ENCODE measurements at places on chromosomes 16 and 17. TPM values are rescaled to one million over a fixed set of nuclear protein-coding genes. Genes with fewer than 3 reads are reported as not detected.

GRCh38 chr16:88533381-88533917, 36.8 kb upstream of the ZC3H18 start:
- H3K27ac ChIP-seq: peak overlapping the region; percentile 15
- H3K27me3 ChIP-seq: peaks cover 4% of the 10 kb centered on the region
- H3K4me1 ChIP-seq: peaks cover 46% of the 10 kb centered on the region
- DNase-seq: peak; percentile 95
- H3K4me3 ChIP-seq: peak overlapping the region; percentile 43

DNA sequence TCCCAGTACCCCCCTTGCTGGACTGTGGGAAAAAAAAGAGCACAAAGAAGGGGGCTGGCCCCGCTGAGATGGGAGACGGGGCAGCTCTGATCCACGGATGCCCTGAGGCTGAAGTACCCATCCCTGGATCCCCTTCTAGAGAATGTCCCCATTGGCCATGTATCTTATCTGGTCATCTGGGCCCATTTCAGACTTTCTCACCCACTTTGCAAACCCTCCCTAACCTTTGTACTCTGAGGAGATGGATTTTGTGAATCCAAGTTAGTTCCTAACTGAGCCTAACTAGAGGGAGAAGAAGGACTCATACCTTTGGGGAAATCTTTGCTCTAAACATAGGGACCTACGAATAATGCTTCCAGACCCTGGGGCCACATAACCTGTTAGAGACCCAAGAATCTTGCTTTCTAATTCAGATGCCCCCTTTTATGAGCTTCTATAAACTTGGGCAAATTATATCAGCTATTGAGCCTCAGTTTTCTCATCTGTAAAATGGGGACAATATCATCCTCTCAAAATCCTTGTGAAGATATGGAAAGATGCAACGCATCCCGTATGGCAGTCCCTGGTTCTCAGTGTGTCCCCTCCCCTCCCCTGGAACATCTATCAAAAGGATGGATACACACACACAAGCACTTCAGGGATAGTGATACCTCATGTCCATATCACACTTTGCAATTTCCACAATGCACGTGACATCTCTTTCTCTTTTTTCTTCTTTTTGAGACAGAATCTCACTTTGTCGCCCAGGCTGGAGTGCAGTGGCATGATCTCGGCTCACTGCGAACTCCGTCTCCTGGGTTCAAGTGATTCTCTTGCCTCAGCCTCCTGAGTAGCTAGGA, 16.8 kb upstream of the FZD2 start:
- peaks cover 49% of the 10 kb centered on the region for H3K4me1 ChIP-seq
- H3K27ac ChIP-seq: no peak overlapping the region
- no peaks in the 10 kb centered on the region for H3K27me3 ChIP-seq
- no peak for DNase-seq
- H3K36me3 ChIP-seq: no peaks in the 10 kb centered on the region
- H3K4me3 ChIP-seq: no peak overlapping the region

- no peak overlapping the region for H3K27ac ChIP-seq
- no peaks in the 10 kb centered on the region for H3K36me3 ChIP-seq
- H3K4me1 ChIP-seq: peaks cover 14% of the 10 kb centered on the region
- no peaks in the 10 kb centered on the region for H3K27me3 ChIP-seq
Measured at GRCh38 chr17:31842195-31843069, 16.6 kb downstream of the COPRS start.

The HIC1 gene
- total RNA-seq: 11.9 TPM

- peaks cover 75% of the 10 kb centered on the region for H3K27me3 ChIP-seq
- H3K4me1 ChIP-seq: peaks cover 61% of the 10 kb centered on the region
Measured at GRCh38 chr17:80474961-80475909, 1.2 kb downstream of the NPTX1 start.

DNA sequence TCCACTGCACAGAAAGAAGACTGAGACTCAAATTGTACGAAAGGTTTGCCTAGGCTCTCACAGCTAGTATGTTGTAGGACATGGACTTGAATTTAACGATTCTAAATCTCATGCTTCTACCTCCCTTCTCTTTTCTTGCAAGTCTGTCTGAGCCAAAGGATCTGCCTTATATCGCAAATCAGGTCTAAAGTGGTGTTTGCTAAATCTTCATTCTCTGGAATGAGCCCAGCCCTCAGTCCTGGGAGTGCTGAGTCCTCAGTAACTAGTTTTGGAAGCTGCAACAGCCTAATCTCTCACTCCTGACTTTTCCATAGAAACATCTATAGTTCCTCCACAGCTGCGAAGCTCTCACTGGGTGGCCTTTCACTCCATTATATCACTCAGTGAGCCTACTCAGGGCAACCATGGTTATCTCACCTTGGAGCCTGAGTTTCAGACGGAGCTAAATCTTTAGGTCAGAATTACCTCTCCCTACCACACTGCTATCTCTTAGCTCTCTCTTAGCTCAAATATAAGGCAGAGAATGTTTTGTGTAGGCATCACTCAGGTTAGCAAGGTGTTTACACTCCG, 575.5 kb upstream of the C16orf82 start:
- H3K27me3 ChIP-seq: no peaks in the 10 kb centered on the region
- no peak overlapping the region for H3K27ac ChIP-seq
- no peak overlapping the region for H3K4me3 ChIP-seq
- no peaks in the 10 kb centered on the region for H3K4me1 ChIP-seq
- no peaks in the 10 kb centered on the region for H3K36me3 ChIP-seq
- DNase-seq: no peak

- H3K27me3 ChIP-seq: no peaks in the 10 kb centered on the region
- no peaks in the 10 kb centered on the region for H3K36me3 ChIP-seq
- peak overlapping the region; percentile 34 for H3K27ac ChIP-seq
- DNase-seq: no peak
Measured at GRCh38 chr17:55273579-55274354, 9.0 kb downstream of the HLF start.

DNA sequence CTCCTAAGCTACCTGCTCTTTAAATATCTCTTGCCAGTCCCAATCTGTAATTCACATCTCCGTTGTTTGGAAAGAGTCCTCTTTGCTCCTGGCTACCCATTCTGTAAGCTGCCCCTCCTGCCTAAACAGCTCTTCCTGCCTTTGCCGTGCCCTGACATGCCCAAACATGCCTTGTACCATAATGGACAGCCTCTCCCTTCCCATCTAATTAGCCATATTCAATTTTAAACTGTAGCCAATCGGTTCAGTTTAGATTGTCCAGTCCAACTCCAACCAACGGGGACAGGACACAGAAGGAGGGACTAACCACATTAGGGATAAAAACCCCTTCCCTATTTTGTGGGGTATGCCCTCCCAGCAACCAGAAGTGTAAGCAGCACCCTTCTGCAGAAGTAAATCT, 30.6 kb upstream of the CLEC3A start:
- no peaks in the 10 kb centered on the region for H3K4me1 ChIP-seq
- no peaks in the 10 kb centered on the region for H3K27me3 ChIP-seq
- H3K27ac ChIP-seq: no peak overlapping the region
- no peaks in the 10 kb centered on the region for H3K36me3 ChIP-seq
- no peak for DNase-seq

- no peak overlapping the region for H3K4me3 ChIP-seq
- H3K27me3 ChIP-seq: no peaks in the 10 kb centered on the region
- H3K4me1 ChIP-seq: peaks cover 21% of the 10 kb centered on the region
- no peak overlapping the region for H3K27ac ChIP-seq
- peaks cover 8% of the 10 kb centered on the region for H3K36me3 ChIP-seq
Measured at GRCh38 chr17:20278805-20279204, 188.5 kb downstream of the LGALS9B start.

DNA sequence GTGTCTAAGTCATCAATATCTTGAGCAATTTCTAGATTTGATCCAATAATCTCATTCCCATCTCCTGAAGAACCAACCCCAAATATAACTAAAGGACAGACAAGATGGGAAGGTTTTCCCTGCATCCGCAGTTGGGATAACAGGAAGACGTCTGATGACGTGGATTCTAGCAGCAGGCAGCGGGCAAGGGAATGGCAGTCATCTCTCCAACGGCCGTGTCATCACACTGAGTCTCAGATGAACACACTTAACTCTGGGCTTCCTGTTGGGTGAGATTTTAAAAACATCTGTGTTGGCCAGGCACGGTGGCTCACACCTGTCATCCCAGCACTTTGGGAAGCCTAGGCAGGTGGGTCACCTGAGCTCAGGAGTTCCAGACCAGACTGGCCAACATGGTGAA, 20.9 kb upstream of the TIMP2 start:
- H3K4me1 ChIP-seq: peaks cover 14% of the 10 kb centered on the region
- no peak overlapping the region for H3K4me3 ChIP-seq
- no peaks in the 10 kb centered on the region for H3K27me3 ChIP-seq
- no peaks in the 10 kb centered on the region for H3K36me3 ChIP-seq
- no peak for DNase-seq
- no peak overlapping the region for H3K27ac ChIP-seq

The APOH gene
- total RNA-seq: not detected

The ZNF385C gene
- 3.3 TPM for total RNA-seq

DNA sequence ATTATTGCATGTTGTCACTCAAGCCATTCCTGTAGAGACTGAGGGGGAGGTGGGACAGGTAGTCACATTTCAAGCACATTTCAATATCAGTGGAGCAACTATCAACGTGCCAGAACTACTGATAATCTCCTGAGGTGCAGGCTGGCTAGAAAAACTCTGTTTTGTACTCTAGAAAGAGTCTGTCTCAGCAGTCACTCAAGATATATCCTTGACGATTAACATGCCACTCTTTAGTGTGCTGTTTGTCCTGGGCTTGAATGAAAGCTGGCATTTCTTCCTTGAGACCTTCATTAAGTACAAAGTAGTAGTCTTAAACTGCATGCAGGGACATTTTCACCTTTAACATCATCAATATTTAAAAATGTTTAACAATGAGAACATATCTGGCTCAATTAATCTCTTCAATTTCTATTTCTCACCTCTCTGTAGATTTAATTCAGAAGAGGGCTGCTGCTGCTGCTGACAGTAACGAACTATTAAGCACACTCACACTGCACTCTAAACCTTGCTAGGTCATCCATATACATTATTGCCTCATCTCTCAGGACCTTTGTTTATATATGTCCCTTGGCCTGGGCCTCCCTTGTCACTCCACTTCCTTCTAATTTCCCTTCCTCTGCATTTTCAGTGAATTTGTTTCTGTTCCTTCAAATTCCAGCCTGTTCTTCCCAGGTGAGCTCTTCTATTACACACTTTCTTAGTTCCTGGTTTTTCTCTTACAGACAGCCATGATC, 412.0 kb downstream of the HAPSTR1 start:
- H3K4me1 ChIP-seq: peaks cover 6% of the 10 kb centered on the region
- H3K27me3 ChIP-seq: no peaks in the 10 kb centered on the region
- no peak overlapping the region for H3K27ac ChIP-seq
- no peaks in the 10 kb centered on the region for H3K36me3 ChIP-seq
- no peak overlapping the region for H3K4me3 ChIP-seq

- no peak overlapping the region for H3K4me3 ChIP-seq
- H3K36me3 ChIP-seq: peaks cover 89% of the 10 kb centered on the region
- no peak overlapping the region for H3K27ac ChIP-seq
- H3K27me3 ChIP-seq: no peaks in the 10 kb centered on the region
Measured at GRCh38 chr17:1473841-1474240, 17.8 kb upstream of the CRK start.

GRCh38 chr17:19753051-19753509, 5.0 kb upstream of the ALDH3A1 start:
- no peak overlapping the region for H3K4me3 ChIP-seq
- peaks cover 14% of the 10 kb centered on the region for H3K4me1 ChIP-seq
- no peaks in the 10 kb centered on the region for H3K27me3 ChIP-seq
- H3K27ac ChIP-seq: no peak overlapping the region
- H3K36me3 ChIP-seq: no peaks in the 10 kb centered on the region

- H3K27ac ChIP-seq: no peak overlapping the region
- no peaks in the 10 kb centered on the region for H3K27me3 ChIP-seq
- peaks cover 18% of the 10 kb centered on the region for H3K4me1 ChIP-seq
- H3K36me3 ChIP-seq: no peaks in the 10 kb centered on the region
Measured at GRCh38 chr17:15404106-15405057, 63.0 kb upstream of the TEKT3 start.

GRCh38 chr16:17949141-17949981, 387.2 kb downstream of the NPIPA8 start:
- no peaks in the 10 kb centered on the region for H3K36me3 ChIP-seq
- no peak overlapping the region for H3K27ac ChIP-seq
- DNase-seq: peak; percentile 91
- H3K27me3 ChIP-seq: no peaks in the 10 kb centered on the region
- H3K4me3 ChIP-seq: no peak overlapping the region
- H3K4me1 ChIP-seq: no peaks in the 10 kb centered on the region

DNA sequence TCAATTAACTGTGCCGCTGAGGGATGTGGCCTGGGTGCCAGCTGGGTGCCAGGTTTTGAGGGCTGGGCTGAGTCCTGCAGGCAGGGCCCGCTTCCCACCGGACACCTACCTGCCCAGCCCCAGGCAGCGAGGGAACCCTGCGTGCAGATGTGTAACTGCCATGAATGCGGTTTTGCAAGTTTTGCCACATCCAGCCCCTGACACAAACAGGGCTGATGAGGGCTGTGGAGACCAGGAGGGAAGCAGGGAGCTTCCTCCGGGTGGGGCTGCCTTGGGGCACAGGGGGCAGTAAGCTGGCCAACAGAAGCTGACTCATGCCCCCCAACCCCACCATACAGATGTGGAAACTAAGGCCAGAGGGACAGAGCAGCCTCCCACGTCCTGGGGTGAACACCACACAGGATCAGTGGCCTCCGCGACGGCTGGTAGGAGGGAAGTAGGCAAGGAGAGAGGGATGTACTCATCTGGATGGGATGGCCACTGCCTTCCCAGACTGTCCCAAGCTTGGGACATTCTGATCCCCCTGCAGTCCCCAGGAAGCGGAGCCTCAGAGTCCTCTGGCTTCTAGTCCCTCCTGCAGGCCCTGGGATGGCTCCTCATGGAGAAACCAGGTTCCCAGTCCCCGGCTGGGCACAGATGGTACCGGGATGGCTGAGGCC, 1.6 kb downstream of the UBALD1 start:
- DNase-seq: no peak
- H3K4me1 ChIP-seq: peaks cover 47% of the 10 kb centered on the region
- H3K27me3 ChIP-seq: no peaks in the 10 kb centered on the region
- no peak overlapping the region for H3K27ac ChIP-seq
- peaks cover 53% of the 10 kb centered on the region for H3K36me3 ChIP-seq

- no peak overlapping the region for H3K4me3 ChIP-seq
- no peak for DNase-seq
- H3K36me3 ChIP-seq: no peaks in the 10 kb centered on the region
- no peak overlapping the region for H3K27ac ChIP-seq
Measured at GRCh38 chr17:72657467-72658317, 434.8 kb downstream of the SLC39A11 start.

DNA sequence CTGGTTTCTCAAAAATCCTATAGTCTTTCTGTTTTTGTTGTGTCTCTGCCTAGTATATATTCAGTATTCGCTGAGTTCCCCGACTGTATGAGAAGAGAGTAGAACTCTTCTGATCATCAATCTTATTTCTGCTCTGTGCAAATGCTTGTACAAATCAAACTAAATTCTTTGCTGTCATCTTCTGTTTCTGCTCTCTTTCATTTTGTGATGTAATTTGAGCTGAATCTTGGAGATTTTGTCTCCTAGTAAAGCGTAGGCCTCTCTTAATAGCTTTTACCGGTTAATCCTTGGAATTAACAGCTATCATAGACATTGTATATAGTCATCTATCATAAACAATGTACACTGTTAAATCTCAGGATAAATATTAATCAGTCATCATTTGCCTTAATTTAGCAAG, 61.9 kb downstream of the OMG start:
- H3K27me3 ChIP-seq: no peaks in the 10 kb centered on the region
- no peaks in the 10 kb centered on the region for H3K4me1 ChIP-seq
- no peak overlapping the region for H3K4me3 ChIP-seq
- no peak overlapping the region for H3K27ac ChIP-seq
- no peak for DNase-seq
- H3K36me3 ChIP-seq: peaks cover 20% of the 10 kb centered on the region

The DNAJA2 gene
- total RNA-seq: 80.2 TPM

The MYH1 gene
- total RNA-seq: not detected

GRCh38 chr16:67847064-67847861, at the start of gene CENPT:
TSS of gene CENPT (minus strand) at chr16:67847693. CDS start at chr16:67833859, 13,834 bp downstream.
- H3K36me3 ChIP-seq: peaks cover 13% of the 10 kb centered on the region
- H3K27ac ChIP-seq: peak within 1 kb of the TSS; percentile 95
- DNase-seq: no peak
- H3K4me3 ChIP-seq: peak within 1 kb of the TSS; percentile 74
- no peaks in the 10 kb centered on the region for H3K27me3 ChIP-seq
- H3K4me1 ChIP-seq: peaks cover 47% of the 10 kb centered on the region

The MYOCD gene
- total RNA-seq: 0.94 TPM
